ENCODE measurements at places on chromosomes 5 and 9.

- DNase-seq = peak; percentile 62
These were observed 577.9 kb downstream of the ISL1 start for GRCh38 chr5:51961154-51961562.

GRCh38 chr5:132293066-132293991 is 865 bp upstream of the SLC22A4 start:
- peak; percentile 36 for DNase-seq

DNA sequence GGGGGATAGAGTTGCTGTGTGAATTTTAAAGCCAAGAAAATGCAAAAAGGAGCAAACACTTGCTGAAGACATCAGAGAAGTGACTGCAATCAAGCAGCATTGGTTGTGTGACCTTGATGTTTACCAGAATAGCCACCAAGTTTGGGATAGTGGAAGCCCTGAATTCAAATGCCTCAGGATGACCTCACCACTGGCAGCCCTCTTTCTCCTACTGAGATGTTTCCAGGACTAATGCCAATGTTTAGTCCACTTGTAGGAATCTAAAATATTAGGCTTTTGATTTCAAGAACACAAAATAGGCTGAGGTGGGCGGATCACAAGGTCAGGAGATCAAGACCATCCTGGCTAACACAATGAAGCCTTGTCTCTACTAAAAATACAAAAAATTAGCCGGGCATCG is 112.2 kb upstream of the NUDT12 start:
- no peak for DNase-seq

GRCh38 chr5:55222092-55222984 is 4.8 kb downstream of the MCIDAS start:
- DNase-seq = no peak

DNA sequence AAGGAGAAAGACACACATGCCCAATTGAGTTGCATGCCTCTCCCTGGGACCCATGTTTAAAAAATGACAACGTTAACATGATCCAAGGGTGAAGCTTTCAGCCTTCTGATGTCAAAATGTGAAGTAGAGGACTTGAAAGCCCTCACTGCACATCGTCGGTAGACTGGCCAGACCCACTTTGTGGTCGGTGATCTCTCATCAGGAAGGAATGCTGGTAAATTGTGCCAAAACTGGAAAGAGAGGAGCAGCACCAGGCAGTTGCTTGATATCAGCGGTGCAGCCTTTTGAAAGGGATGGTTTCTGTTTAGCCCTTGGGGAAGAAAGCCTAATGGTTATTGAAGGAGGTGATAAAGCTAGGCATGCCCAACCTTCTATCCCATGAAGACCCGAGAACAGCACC is 125.3 kb upstream of the MARCHF11 start:
- no peak for DNase-seq

DNA sequence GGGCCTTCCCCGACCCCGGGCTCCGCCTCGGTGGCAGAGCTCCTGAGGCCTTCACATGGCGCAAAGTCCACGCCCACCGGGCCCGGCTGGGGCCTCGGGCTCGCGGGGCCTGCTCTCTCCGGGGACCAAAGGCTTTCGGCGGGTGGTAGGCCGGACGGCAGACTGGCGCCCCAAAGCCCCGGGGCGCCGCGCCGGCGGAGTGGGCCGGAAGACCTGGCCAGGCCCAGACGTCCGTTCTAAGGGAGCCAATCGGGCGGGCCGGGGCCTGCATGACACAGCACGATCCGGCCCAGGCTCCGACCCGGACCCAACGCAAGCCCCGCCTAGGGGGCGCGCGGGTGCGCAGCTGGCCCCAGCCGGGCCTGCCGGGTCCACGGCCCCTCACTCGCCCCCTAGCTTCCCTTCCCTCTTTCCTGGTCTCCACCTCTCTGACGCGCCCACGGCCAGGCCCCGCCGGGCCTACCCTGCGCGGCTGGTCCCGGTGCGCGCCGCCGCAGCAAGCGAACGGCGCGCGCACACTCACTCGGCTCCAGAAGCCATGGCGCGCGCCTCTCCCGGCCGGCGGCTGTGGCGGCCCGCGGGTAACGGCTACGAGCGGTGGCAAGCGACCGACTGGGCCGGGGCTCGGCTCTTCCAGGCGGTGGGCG is 488 bp downstream of the VCP start:
- DNase-seq = peak; percentile 2

- DNase-seq = no peak
These were observed 7.0 kb upstream of the WHRN start for GRCh38 chr9:114511978-114512874.

DNA sequence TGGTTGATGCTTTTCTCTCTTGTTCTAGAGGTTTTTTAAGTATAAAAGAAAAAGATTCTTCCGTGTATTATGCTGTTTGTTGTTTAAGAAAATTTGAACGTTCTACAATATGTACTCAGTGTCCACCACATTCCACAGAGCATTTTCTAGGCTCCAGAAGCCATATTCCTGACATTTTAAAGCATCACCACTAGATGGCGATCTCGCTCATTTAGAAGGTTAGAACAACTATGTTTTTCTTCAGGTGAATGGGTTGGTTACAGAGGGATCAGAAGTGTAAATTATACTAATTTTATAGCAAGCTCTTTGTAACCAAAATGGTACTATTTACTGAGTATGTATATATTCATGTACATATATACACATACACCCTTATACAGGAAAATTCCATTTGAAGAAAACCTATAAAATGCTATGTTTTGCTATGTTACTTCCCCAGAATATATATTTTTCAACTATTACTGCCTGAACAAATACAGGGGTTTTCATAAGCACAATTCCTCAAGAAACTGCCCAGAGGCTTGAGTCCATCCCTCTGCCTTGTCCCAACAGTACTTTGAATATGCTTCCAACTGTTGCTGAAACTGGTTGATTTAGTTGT is 284.3 kb downstream of the CCDC171 start:
- DNase-seq = no peak

DNA sequence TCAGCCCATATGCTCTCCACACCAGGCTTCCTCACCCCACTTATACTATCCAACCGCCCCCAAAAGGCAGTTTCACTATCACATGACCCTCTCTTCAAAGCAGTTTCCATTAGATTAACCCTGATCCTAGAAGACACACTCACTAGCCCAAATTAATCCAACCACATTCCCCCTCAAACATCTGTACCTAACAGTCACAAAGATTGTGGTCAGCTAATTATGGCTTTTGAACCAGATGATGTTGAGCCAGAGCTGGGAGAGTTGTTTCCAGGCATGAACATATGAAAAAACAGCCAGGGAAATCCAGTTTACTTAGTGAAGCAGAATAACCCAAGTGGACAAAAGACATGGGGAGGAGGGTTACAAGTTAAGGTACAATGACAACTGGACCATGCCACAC is 131.2 kb downstream of the SPOCK1 start:
- DNase-seq = no peak

GRCh38 chr5:113437111-113437510 is 2.3 kb upstream of the TSSK1B start:
- DNase-seq = no peak

GRCh38 chr5:145027286-145027685 is 807.9 kb downstream of the PRELID2 start:
- no peak for DNase-seq

GRCh38 chr9:122477346-122477745 is 380 bp downstream of the OR1J1 start:
- DNase-seq = no peak

DNA sequence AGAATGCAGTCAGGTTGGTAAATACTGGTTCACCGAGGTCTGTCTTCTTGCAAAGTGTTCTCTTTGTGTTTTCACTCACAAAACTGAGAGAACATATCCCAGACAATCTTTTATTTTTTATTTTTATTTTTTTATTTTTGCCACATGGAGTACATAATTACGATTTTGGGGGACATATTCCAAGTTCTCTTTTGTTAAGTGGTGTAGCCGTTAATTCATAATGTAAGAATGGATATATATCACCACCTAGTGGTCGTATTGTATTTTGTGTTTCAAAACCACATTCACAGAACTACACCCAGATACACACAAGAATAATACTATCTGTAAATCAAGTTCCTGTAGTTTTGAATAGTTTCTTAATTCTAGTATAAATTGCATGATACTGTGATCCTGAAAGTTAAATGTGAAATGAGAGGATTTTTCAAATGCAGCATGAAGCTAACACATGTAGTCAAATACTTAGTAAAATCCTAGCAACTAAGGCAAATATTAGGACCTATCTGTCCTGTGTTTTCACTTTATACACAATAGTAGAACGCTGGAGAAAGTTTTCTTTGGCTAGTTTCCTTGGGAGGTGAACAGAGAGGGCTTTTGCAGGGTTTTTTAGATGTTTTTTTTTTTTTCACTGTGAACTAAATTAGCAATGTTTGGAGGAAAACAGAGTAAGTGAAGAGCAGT is 92.7 kb downstream of the VCAN start:
- DNase-seq = no peak

- no peak for DNase-seq
These were observed 5.4 kb downstream of the KCNV2 start for GRCh38 chr9:2722715-2723114.

GRCh38 chr5:179405426-179406030 is 60.3 kb upstream of the ADAMTS2 start:
- DNase-seq = no peak

GRCh38 chr9:117744856-117745389 is 40.7 kb downstream of the TLR4 start:
- DNase-seq = no peak

GRCh38 chr5:66616520-66617225 is 20.5 kb downstream of the MAST4 start:
- no peak for DNase-seq

DNA sequence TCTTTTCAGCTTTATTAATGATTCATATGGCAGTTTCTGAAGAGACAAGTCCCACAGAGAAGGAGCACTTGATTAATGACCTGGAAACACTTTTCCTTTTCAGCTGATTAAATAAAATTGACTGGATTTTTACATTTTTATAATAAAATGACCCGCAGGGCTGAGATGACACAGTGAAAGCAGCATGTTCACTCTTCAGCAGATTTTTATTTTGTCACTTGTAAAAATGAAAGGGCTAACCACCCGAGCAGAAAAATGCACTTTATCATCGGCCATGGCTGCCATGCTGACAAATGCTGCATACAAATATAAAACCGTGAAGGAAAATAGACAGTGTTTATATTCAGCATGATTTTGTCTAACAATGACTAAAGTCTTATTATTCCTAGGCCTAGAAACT is 321.6 kb upstream of the ITGA1 start:
- no peak for DNase-seq

DNA sequence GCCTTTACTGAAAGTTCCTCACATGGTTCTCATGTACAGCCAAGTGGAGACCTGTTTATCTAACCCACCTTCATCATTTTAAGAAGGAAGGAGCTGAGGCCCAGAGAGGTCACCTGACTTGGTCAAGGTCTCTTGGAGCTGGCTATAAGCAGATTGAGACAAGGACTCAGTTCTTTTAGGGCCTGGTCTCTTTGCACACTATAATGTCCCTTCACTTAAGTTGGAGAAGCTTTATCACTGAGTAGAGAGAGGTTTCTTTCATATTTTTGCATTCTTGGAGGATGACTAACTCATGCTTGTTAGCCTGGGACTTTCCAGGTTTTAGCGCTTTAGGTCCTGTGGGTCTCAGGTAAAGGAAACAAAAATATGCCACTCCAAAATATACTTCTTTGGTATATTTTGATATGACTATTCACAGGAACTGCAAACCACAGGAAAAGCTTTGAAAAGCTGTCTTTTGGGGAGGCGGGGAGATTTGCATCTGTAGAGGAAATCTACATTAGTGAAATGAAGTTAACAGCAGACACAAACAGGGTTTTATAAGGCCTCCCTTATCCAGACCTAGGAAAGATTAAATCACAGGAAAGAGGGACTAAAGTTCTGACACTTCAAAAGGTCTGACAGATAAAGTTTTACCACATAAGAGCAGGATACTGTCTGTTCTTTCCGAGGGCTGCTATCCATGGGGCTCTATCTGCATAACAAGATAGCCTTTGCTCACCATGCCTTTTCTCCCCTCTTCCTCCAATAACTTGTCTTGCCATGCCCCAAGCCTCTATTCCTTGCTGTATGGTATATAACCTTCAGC is 95.8 kb upstream of the ANKRD55 start:
- DNase-seq = no peak

DNA sequence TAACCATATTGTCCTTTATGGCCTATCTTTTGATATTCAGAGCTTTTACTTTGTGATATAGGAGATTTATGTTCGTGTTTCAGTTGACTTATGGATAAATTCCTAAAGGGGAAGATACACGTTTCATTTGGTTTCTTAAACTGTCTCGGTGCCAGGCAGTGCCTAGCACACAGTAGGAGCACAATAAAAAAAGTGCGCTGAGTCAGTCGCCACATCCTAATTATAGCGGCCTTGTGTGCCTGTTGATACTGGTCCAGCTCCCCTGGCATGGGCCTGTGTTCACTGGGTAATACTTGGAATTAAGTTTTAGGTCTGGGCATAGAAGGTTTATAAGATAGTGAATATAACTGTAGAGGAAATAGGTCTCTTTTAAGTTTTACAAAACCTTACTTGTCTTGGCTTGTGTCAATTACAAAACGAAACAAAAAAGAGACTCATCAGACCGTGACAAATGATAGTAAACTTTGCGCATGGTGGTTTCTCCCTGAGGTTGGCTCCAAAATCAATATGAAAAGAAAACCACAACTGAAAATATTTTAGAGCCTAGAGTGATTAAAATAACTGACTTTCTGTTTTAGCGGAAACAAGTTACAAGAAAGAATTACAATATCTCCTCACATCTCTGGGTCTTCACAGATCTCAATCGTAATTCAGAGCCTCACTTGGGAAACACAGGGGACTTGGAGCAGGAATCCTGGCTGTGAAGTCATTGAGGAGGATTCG is 84.8 kb downstream of the MVB12B start:
- DNase-seq = no peak

GRCh38 chr9:128204858-128205257 is 1.7 kb downstream of the DNM1 start:
- no peak for DNase-seq

DNA sequence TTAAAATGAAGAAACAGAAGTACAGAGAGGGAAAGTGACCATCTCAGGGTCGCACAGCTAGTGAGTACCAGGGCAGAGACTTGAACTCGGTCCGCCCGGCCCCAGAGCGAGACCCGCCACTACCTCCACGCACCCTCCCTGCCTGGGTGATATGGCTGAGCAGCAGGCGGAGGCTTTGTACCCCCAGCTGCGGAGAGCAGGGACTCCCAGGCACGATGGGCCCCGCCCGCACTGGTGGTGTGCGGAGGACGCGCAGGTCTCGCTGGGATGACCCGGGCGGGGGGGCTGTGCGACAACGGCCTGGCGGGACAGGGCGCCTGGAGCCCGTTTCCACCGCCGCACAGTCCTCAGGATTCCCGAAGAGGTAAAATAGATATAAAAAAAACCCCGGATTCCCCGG is 64.7 kb upstream of the LARP1 start:
- DNase-seq = no peak
